T-helper 17 cell (primary cell): ENCODE measurements at places on chromosomes 5 and 9.

- no peak for DNase-seq
These were observed 89.8 kb downstream of the ANKRD55 start for GRCh38 chr5:56143373-56143714.

- no peak for DNase-seq
These were observed 7.0 kb downstream of the ASS1 start for GRCh38 chr9:130451509-130452388.

- no peak for DNase-seq
These were observed 211.8 kb downstream of the NR3C1 start for GRCh38 chr5:143191720-143192119.

DNA sequence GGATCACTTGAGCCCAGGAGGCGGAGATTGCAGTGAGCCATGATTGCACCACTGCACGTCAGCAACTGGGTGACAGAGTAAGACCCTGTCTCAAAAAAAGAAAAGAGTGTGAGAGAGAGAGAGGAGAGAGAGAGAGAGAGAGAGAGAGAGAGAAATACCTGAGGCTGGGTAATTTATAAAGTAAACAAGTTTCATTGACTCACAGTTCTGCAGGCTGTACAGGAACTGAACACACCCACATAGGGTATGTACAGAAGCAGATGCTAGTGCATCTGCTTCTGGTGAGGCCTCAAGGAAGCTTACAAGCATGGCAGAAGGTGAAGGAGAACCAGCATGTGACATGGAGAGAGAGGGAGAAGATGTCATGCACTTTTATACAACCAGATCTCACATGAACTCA is 46.4 kb upstream of the CHD1 start:
- no peak for DNase-seq

DNA sequence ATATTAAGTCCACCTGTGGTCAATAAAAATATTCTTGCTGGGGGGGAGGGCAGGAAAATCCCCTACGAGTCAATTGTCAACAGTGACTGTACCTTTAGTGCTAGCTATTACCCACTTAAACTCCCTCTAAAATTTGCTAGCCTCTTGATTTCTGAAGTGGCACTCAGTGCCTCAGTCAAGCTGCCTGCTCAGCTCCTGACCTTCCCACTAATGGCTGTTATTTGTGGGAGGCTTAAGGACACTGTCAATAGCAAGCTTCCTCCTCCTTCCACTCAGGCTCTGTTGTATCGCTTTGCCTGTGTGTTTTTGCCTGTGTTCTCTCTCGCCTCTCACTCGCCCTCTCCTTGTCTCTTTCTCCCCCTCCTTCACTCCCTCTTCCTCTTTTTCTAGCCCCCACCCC is 140.8 kb downstream of the BNC2 start:
- DNase-seq, result no peak

- DNase-seq, result no peak
These were observed 6.4 kb downstream of the SEPTIN8 start for GRCh38 chr5:132770476-132771159.

GRCh38 chr9:125754096-125754495 is 6.9 kb downstream of the PBX3 start:
- DNase-seq, result no peak

DNA sequence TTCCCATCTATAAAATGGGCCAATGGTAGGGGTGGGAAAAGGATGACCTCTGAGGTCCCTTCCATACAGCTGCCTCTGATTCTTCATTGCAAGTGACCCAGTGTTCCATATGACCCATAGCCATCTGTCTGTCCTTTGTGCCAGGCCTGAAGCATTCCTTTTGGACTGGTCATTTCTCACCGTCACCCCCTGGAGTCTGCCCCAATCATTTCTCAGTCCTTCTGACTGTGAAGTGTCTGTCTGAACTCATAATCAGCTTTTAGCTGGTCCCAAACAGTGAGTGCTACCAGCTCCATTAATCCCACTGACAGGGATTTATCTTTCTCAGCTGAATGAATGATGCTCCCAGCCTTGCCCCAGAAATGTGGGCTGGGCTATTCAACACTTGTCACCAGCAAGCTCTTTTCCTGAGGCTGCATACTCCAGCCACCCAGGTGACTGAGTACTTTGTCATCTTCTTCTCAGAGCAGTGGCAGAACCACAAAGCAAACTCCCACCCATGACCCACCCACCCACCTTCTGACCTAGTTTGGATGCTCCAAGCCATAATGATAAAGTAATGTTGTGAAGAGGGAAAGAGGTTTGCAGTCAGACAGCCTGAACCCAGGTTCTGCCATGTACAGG is 37.4 kb downstream of the KCNIP1 start:
- no peak for DNase-seq

DNA sequence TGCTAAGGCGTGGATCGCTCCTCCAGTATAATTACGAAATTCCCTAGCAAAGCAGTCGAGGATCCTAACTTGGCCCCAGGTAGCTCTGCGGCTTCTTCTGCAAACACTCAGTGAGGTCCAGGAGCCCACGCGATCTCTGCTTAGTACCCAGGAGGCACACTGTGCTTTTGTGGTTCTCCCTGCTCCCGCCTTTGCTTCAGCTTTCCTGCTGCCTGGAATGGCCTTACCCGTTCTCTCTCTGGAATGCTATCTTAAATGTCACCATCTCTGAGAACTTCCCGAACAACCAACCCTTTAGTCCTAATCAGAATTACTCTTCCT is 639 bp downstream of the INVS start:
- DNase-seq, result no peak

DNA sequence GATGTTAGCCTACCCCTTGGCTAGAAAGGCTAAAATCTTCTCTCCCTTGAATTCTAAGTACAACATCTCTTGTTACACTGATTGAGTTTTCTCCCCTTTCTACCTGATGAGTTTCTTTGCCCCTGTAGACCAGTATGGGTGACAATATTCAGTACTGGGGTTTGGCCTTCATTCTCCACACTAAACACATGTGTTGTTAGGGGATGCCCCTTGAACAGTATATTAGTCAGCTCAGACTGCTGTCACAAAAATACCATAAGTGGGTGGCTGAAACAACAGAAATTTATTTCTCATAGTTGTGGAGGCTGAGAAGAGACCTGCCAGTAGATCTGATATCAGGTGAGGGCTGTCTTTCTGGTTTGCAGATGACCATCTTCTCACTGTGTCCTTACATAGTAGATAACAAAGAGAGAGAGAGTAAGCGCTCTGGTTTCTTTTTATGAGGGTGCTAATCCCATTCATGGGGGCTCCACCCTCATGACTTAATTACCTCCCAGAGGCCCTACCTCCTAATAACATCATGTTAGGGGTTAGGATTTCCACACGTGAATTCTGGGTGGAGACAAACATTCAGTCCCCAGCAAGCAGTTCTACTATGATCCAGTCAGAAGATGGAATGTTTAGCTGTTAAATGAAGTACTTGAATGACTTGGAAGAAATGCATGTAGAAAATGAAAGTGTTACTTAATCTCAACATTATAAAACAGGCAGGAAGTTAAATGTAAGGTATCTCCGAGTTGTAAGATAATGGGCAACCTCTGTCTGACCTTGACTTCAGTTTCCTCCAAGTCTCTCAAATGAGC is 17.5 kb downstream of the VLDLR start:
- DNase-seq, result no peak
